ENCODE measurements at places on chromosomes 1 and 21. TPM values are rescaled to one million over a fixed set of nuclear protein-coding genes. Genes with fewer than 3 reads are reported as not detected.

- DNase-seq = no peak
Observed at GRCh38 chr1:115862403-115862802, 21.5 kb upstream of the NHLH2 start.

- DNase-seq = no peak
Observed at GRCh38 chr1:17933501-17933900, 174.1 kb upstream of the IGSF21 start.

TFF2 gene
- not detected for total RNA-seq

DNA sequence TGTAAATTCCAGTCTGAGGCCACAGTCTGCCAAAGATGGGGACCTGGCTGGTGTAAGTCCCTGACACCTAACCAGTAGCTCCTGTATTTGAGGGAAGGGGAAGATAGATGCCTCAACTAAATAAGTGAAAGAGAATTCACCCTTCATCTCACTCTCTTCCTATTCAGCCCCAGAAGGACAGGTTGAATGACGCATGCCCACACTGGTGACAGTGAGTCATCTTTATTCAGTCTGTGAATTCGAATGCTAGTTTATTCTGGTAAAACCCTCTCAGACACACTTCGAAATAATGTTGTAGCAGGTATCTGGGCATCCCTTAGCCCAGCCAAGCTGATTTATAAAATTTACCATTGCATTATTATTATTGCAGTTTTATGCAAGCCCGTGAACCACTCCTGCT is 617.0 kb upstream of the PRMT6 start:
- no peak for DNase-seq

OR2T11 gene
- not detected for total RNA-seq

DNA sequence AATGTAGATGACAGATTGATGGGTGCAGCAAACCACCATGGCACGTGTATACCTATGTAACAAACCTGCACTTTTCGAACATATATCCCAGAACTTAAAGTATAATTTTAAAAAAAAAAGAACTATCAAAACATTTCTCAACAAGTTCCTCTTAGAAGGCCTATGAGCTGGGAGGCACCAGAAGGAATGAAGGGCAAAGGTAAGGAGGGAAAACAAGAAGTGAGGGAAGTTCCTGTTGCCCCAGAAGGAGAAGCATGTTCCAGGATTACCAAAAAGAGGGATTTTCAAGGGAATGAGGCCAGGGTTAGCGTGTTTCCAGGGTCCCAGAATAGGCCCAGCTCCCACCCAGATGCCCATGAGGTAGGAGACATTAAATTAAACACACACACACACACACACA is 361.0 kb downstream of the SETD4 start:
- no peak for DNase-seq

CRYAA gene
- total RNA-seq = not detected

GRCh38 chr1:113217447-113218208 is 144.6 kb downstream of the LRIG2 start:
- no peak for DNase-seq

GRCh38 chr1:223363856-223364684 is at the start of gene SUSD4:
SUSD4 (minus strand) TSS chr1:223364176; CDS start chr1:223363425, 751 bp downstream.
- DNase-seq = no peak

DNA sequence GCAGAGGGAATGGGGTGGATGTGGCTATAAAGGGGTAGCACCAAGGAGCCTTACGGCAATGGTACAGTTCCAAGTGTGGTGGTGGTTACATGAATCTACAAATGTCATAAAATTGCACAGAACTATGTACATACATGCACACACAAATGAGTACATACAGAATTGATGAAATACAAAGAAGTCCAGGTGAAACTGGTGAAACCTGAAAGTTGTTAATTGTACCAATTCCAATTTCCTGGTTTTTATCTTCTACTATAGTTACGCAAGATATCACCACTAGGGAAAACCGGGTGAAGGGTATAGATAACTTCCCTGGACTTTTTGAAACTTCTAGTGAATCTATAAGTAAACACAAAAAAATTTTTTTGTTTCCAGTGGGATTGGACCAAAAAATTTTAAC is 18.9 kb downstream of the HSF2BP start:
- DNase-seq = no peak

- DNase-seq = no peak
Observed at GRCh38 chr21:36388096-36388495, 2.9 kb downstream of the CHAF1B start.

DNA sequence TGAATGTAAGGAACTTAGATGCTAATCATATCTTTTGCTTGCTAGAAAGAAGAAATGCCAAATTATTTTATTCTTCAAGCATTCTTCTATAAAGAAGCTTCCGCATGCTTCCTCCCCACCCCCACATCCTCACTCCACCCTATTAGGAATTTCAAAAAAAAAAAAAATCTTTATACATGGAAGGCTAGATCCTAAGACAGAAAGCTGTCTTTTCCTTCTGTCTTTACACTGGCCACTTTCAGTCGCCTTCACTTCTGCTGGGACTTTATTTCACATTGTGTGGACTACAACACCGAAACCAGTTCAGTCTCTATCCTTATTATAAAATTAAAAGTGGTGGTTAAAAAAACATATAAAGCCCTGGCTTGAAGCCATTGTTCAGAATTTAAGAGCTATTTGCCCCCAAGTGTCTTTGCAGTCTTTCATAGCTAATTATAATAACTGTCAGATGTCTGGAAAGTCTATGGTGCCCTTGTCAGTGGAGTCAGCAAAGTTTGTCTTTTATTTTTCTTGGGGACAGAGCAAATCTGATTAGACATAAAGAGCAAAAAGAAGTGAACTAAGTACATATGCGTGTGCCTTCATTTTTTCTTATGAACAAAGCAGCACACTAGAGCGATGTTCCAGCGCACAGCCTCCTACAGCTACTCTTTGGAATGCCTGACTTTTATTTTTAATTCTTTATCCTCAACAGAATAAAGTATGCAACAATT is 297.7 kb downstream of the PTPRC start:
- DNase-seq = no peak

OR2L5 gene
- total RNA-seq = not detected

AMY2A gene
- not detected for total RNA-seq

DNA sequence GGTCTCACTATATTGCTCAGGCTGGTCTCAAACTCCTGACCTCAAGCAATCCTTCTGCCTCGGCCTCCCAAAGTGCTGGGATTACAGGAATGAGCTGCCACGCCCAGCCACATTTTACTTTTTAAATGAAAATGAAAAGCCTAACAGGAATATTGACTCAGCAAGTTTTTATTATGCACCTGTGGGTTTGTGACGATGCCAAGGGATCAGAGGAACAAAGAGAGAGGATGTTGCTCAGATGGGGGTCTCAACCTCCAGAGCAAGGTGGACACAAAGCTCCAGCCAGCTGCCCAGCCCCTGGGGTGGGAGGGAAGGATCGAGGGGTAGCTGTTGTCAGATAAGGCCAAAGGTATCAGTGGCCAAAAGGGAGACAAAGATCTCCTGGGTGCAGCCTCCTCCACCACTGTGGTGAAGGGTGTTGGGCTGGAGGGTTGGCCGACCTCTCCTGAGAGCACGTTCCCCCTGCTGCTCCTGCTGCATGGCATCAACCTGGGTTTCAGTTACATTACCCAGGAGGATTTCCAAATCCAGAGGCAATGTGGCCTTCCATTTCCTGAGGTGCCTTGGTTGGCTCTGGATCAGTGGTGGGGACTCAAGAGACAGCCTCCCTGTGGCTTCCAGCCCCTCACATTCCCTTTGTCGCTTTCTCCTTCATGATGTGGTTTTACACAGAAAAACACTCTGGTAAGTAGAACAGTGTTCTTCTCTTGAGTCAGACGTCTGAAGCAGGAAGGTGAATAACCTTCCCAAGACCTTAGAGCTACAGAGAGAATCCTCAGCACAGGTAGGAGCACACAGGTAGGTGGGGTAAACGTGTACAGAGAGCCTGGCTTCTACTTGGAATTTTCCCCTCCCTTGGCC is 34.2 kb downstream of the ZNF496 start:
- DNase-seq = no peak

GRCh38 chr1:112714313-112715263 is 544 bp downstream of the PPM1J start:
- DNase-seq = no peak

GRCh38 chr1:48470481-48470855 is 1.5 kb downstream of the SPATA6 start:
- peak; percentile 66 for DNase-seq

NES gene
- 131 TPM for total RNA-seq

GRCh38 chr1:9996624-9997582 is at the start of gene RBP7:
RBP7 (plus strand) TSS chr1:9997228; CDS start chr1:9997259, 31 bp downstream.
- peak; percentile 81 for DNase-seq

LCE2B gene
- not detected for total RNA-seq

MATN1 gene
- not detected for total RNA-seq

DNA sequence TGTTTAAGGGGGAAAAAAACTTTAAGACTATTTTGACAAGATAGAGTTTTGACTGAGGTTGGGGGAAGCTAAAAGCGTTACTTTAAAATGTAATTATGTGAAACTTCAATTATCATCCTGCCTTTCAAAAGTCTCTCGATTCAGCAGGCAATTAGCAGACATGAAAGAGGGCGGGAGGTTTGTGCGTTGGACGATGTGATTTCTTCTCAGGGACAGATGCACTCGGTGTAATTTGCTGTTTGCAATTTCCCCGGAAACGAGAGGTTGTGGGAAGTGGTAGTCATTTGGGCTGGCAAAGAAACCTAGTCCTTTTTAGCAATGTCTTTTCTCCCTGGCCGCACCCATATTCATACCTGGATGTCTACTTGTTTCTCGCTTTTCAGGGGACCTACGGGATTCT is 27.1 kb downstream of the KAZN start:
- DNase-seq = no peak

DNA sequence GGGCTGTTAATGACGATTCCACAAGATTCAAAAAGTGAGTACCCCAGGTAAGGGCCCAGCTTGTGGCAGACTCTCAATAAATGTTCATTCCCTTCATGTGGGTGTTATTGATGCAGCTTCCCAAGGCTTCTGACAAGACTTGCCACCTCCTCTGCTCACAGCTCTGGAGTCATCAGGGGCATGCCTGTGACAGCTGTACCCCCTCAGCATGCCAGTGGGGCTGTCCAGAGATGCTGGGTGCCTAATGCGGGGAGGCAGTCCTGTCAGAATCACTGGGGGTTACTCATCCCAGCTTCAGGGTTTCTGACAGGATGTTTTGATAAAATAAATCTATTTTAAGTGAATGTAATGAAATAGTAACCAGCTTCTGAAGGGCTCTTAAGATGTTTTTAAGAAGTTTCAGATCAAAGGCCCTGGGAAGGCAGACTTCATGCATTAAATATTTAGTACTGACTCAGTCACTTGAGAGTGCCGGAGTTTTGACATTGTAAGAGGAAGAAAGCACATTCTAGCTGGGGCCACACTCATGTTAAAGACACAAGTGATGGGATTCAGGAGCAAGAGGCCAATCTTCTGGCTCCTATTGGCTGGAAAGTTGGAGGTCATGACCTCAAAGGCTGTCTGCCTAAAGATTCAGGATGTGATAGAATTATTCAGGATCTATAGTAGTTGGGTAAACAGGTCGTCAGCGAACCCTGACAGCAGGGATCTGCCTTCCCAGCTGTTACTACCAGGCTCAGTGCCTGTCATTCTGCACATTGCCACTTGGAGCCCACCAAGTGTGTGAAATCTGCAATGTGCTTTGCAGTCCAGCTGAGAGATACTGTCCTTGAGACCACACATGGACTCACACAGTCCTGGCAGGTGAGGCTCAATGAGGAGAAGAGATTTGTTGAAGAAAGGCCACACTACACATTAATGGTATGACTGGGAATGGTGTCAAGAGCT is 239.6 kb upstream of the BEND5 start:
- DNase-seq = peak; percentile 40

DNA sequence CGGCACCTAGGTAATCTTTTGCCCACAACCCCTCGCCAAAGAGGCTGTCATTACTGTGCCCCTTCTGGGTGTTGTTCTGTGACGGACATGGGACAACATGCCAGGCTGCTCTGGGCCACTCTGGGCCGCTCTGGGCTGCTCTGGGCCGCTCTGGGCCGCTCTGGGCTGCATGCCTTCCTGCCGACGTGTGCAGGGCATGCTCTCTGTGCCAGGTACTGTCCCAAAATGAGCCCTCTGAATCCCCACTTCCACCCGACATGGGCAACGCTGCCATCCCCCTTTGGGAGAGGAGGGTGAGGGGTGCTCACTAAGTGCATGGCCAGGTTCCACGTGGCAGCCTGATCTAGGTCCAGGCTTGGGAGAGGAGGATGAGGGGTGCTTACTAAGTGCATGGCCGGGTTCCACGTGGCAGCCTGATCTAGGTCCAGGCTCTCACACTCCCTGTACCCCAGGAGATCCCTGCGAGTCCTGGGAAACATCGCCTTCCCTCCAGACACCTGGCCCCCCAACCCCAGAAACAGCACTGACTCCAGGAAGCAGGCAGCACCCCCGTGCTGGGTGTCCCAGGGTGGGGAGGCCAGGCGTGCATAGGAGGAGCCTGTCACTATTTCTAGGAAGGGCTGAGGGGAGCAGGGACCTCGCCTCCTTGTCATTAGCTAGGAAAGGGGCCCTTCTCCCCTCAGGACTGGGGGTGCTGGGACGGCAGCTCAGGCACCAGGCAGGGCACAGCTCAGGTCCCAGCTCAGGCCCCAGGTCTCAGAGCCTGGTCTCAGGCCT is 16.5 kb downstream of the TTC34 start:
- no peak for DNase-seq

DNA sequence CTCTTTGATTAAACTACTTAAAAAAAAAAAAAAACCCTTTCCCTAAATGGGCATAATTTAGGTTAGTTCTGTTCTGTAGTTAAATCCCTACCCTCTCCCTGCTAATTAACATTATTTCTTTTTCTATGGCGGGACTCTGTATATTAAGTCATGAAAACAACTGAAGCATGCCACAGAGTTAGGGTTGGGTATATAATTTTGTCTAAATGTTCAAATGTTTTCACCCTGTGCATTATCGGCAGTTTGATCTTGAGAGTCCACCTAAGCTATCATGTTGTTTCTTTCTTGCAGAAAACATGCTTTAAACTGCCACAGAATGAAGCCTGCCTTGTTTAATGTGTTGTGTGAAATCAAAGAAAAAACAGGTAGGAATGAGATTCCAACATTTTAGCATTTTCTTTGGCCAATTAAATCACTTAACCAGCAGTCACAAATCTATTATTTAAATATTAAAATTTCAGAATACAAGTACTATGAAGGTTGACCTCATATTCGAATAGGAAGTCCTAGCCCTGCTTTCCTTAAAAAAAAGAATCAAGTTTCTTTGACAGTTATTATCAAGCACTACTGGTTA is 4.0 kb downstream of the PBX1 start:
- no peak for DNase-seq

CCDC190 gene
- 0.35 TPM for total RNA-seq

SPATA17 gene
- 1.1 TPM for total RNA-seq
